ENCODE measurements at places on chromosomes 1 and 21. TPM values are rescaled to one million over a fixed set of nuclear protein-coding genes. Genes with fewer than 3 reads are reported as not detected.

DNA sequence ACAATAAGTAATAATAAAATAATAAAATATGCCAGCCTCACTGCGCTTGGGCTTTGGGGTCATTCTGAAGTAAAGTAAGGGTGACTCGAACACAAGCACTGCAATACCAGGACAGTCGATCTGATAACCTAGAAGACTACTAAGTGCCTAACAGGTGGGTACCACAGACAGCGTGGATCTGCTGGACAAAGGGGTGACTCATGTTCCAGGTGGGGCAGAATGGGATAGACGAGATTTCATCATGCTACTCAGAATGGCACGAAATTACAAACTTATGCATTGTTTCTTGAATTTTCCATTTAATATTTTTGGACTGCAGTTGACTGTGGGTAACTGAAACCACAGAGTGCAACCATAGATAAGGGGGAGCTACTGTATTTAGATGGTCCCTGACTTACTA is 221.1 kb upstream of the GREM2 start:
- no peak for DNase-seq

DNA sequence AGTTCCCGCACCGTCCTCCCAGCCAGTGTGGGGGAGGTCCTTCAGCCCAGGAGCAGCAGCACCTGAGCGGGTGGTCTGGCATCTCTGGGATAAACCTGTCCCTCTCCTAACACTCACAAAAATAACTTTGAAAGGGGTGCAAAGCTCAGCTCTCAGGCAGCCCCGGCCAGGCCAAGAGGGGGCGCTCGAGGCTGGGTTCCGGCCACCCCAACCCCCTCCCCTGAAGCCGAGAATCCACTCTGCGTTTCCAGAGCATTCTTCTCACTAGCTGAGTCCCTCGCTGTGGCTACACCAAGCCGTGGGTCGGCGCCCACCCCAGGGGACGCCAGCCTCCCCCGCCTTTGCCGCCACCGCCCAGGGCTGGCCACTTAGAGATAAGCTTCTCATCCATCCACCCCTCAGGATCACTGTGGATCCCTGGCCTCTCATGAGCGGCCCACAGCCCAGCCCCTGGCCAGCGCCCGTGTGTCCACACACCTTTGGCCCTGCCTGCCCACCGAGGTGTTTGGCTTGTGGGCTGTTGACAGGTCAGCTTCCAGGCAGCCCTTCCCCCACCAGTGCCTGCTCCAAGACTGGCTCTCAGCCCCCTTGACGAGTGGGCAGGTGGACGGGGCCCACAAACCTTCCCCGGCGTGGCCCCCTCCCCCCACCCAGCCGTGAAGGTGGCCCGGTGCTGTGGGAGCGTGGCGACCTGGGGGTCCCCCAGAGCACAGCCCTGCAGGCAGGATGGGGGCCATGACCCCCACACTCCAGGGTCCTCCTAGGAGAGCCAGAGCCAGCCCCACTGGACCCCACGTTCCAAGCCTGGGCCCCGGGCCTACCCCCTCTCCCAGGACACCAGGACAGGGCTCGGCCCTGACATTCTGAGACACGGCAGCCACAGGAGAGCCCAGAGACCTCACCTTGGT is 1.9 kb downstream of the FTCD start:
- peak; percentile 88 for DNase-seq

- peak; percentile 78 for DNase-seq
These were observed 41.0 kb downstream of the RXRG start for GRCh38 chr1:165403835-165404482.

- no peak for DNase-seq
These were observed 292.9 kb upstream of the DUSP10 start for GRCh38 chr1:222034790-222035189.

DNA sequence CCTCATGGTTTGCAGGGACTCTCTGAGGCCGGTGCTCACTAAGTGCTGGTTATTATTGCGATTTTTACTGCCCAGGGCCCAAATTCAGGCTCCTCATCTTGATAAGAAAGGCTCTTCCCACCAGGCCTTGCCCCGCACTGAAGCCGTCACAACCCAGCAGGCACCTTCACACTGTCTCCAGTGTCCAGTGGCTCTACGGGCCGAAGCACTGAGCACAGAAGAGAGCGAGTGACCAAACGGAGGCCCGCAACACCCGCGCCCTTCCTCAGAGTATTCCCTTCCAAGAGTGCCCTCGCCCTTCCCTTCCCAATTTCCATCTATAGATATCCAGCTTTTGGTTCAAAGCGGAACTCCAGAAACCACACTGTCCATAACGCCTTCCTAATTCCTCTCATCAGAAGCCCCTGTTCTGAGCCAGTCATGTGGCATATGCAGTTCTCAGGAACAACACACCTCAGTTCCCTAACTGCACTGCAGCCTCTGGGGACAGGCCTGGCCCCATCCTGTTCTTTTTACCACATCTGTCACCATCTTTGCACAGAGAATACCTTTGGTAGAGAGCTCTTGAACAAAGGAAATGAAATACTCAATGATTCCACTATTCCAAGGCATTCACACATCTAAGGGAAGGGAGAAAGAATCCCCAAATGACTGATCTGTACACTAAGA is 15.1 kb downstream of the FALEC start:
- DNase-seq: no peak

DNA sequence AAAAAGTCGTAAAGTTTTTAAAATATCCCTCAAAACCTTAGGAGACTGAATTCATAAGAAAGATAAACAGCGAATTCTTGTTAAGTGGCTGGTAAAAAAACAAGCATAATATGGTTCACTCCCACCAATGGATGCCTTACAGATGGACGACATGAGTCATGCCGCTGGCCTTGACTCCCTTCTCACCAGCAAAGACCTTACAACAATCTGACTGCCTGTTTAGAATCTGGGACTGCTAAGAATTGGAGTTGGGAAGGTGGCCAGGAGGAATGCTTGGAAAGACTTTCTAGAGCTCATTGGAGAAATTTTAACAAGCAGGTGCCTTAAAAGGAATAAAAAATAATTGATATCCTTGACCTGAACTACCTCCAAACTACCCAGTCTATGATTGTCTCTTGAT is 206.9 kb upstream of the FMN2 start:
- no peak for DNase-seq

DNA sequence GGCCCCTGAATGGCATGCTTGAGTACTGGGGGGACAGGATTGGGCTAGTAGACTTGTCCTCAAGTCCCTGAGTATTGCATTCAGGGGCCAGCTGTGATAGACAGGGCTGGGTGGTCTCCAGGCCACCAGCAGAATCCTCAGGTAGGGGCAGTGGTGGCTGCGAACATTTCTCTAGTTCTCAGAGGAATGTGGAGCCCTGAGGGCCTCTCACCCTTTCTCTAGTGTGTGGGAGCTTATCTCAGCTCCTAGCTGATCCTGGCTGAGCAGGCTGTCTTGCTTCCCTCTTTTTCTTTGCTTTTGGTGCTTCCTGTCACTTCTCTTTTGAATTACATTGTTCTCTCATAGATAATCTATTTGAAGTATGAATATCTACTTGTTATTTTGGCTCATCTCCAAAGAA is 30.0 kb upstream of the PM20D1 start:
- DNase-seq: no peak

- no peak for DNase-seq
These were observed 337.6 kb downstream of the AGBL4 start for GRCh38 chr1:49686107-49686506.

- peak; percentile 75 for DNase-seq
These were observed at the start of gene ARL8A for GRCh38 chr1:202144402-202145067. Gene ARL8A (minus strand): TSS chr1:202144737. CDS start chr1:202144572, 165 bp downstream.

DNA sequence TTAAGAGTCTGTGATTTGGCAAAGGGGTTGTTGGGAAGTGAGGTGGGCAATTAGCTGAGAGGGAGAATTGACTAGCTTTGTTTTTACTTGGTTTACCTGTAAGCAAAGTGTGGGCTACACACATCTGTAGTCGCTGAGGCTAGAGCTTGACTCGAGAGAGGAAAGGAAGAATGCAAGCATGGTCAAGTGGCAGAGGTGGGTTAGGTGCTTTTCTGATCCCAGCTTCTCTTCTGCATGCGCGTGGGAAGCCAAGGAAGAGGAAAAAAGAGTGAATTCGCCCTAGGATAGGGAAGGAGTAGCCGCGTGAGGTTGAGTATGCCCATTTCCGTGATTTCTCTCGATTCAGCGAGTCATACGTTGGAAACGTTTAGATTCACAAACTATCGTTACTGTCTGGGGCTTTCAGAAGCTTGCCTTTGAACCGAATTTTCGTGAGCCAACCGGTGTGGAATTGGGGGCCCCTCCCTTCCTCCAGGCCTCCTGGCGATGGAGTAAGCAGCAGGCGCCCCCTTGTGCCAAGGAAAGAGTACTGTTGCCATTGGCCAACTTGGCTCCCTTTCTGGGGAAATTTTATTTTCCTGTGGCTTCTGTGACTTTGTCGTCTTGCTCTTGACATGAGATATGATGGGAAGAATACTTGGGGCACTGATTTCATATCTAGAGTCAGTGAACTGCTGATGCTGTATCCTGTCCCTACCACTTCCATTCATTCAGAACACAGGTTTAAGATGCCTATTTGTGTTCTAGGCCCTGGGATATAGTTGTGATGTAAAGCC is 1.3 kb downstream of the PIGV start:
- peak; percentile 93 for DNase-seq

DNA sequence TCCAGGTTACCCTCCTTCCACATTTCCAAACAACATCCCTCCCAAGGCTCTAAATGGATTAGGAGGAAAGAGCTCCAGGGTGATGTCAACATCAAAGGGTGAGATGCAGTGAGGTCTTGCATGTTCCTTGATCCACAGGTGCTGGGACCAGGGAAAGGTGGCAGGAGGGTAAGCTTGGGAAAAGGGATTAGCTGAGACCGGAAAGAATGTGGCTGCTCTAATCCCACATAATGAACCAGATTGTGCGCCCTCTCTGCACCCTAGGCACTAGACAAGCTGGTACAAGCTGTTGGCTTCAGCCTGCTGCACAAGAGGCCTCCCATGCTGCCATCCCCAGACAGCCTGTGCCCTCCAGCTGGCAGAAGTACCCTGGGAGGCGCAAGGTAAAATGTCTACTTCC is 34.9 kb downstream of the PLXNA2 start:
- no peak for DNase-seq

DNA sequence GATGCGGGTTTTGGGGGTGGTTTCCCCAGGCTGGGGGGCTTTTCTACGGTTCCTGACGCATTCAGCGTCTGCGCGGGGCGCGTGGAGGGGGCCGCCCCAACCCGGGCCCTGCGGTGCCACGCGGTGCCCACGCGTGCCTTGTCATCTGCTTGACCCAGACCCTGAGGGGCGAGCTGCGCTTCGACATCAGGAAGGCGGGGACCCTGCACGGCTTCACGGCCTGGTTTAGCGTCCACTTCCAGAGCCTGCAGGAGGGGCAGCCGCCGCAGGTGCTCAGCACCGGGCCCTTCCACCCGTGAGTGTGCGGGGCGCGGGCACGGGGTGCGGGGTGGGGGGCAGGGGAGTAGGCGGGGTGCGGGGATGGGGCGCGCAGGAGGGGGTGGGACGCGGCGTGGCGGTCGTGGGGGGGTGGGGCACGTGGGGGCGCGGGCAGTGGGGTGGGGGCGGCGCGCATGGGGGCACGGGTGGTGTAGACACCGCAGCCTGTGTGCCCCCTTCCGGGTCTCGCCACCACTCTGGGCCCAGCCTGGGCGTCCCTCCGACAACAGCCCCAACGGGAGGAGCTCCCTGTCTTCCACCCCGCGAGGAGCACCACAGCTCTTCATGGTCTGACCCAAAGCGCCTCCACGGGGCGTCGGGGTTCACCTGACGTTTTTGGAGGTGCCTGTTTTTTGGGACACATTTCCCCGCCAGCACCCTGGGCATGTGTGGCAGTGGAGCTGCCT is 26.3 kb downstream of the PRMT2 start:
- DNase-seq: peak; percentile 35

DNA sequence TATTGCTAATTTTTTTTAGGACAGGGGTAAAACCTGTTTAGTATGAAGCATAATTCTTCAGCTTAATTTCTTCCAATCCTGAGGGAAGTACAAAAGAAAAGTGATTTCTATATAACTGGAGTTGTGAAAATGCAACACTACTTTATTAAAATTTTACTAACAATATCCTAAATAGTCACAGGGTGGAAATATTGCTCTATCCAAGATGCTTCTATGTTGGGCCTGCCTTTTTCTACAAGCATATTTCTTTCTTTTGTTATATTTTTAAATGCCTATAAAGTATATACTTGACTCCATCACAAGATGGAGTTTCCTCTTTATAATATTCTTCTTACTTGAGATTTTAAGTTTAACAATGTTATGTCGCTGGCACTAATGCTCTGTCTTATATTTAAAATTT is 37.9 kb downstream of the DTL start:
- no peak for DNase-seq

DNA sequence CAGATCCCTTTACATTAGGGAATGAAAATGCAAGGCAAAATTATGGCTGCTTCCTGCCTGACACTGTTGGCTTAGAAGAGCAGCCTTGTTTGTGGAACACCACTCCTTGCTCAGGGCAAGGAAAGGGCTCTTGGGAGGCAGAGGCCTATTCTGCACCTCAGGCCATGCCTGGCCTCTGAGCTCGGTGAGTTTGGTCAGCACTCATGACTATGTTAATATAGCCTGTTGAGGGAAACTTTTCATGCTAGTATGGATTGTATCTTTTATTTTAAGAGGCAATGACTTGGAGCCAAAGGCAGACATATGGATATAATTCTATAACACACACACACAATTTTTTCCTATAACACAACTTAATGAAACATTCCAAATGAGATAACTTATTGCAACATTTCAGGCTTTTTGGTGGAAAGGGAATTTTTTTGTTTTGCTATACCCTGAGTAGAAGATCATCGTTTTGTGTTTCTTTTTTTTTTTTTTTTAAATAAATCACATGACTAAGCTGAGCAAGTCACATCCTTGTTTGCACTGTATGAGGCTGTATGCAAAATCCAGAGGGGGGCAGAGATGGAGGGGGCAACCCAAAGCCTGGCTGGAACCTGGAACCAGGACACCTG is 5.6 kb upstream of the YRDC start:
- no peak for DNase-seq

GRCh38 chr21:33966324-33966949 is 50.8 kb upstream of the ATP5PO start:
- no peak for DNase-seq

GRCh38 chr1:193309936-193310475 is 123.6 kb upstream of the B3GALT2 start:
- no peak for DNase-seq

- no peak for DNase-seq
These were observed 618.7 kb upstream of the BRINP3 start for GRCh38 chr1:191096405-191096804.

Gene COL6A1
- total RNA-seq: 180 TPM

Gene EPHA10
- 2.4 TPM for total RNA-seq

Gene TBX15
- total RNA-seq: not detected

Gene FCAMR
- not detected for total RNA-seq

Gene MACO1
- 8.9 TPM for total RNA-seq

Gene ERG
- 1.0 TPM for total RNA-seq

Gene OR2T35
- not detected for total RNA-seq

Gene IL20
- not detected for total RNA-seq

Data from GM23338 (cell line).